Lung (tissue), 17 donors: ENCODE measurements at places on chromosomes 2 and 18.

GRCh38 chr18:35634323-35634722, 52.8 kb downstream of the GALNT1 start:
- DNase-seq: no peak

GRCh38 chr18:39435209-39435608, 1869.6 kb upstream of the CELF4 start:
- DNase-seq: no peak

- DNase-seq: no peak
Measured at GRCh38 chr2:178731300-178731699, 75.9 kb downstream of the TTN start.

- DNase-seq: no peak
Measured at GRCh38 chr2:168397629-168398028, 58.4 kb upstream of the CERS6 start.

GRCh38 chr18:79283929-79284328, 111.8 kb upstream of the NFATC1 start:
- DNase-seq: no peak

GRCh38 chr2:135960656-135961551, 24.5 kb downstream of the DARS1 start:
- DNase-seq: peak; percentile 75

- no peak for DNase-seq
Measured at GRCh38 chr2:26483516-26483915, 5.6 kb upstream of the OTOF start.

DNA sequence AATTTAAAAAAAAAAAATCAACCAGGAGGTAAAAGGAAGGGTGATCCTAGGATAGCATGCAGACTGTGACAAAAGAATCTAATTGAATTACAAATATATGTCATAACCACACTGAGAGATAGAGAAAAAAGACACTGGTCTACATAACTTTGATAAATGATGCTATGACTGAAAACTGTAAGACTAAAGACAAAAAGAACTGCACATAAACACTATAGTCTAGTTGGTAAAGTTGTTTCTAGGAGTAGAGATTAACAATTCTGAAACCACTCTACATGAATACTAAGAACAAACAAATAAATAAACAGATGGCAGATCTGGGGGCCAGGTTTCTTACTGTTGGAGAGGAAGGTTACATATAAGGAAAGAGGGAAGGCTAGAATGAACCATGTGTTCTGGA, 14.6 kb upstream of the CHAC2 start:
- DNase-seq: no peak

DNA sequence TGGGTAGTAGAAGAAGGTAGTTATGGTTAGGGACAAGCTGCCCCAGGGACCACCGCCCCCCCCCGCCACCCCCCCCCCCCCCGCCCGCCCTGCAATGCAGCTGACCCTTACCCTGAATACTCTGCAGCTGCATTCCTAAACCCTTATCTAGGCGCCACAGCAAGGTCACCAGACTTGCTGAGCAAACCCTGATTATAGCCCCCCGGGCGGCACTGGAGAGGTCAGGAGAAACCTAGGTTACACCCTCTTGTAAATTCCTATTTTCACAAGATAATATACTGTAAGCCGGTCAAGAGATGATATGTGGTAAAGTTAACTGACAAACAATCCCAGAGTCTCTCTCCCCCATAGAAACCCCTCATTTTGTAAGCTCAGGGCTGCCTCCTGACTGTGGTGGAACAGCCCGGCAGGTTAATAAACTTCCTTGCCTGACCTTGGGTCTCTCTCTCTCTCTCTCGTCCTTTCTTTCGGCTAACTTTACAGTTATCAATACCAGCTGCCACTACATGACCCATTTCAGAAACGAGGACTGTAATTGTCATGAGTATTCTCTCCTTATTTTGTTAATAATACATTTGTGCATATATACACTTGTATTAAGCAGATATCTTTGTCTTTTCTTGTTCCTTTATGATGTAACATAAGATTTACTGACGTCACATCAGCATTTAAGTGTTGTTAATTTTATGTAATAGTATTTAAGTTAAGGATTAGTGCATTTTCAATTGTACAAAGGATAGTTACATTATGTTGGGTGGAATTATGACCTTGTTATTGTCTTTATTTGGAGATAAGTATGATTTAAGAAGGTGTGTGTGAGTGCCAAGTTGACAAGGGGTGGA, 22.8 kb upstream of the SMAD4 start:
- DNase-seq: no peak

DNA sequence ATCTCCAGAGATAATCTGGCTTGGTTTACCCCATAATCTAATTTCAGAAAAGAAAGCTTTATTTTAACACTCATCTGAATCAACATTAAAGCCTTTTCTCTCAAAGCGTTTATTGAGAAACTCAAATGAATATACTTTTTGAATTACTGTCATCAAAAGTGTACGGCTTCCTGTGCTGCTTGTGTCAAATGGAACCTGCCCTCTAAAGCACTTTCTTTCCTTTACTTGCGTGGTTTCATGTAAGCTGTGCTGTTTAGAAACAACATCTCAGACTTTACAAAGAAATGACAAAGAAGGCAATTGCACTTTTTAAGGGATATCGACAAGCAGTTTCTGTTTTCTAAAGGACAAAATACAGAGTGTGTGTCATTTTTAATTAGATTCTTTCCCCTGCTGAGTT, 35.1 kb downstream of the CYBRD1 start:
- no peak for DNase-seq

GRCh38 chr2:8189316-8189715, 492.5 kb upstream of the ID2 start:
- DNase-seq: no peak

GRCh38 chr18:65215865-65216466, 534.8 kb upstream of the CDH7 start:
- no peak for DNase-seq

- no peak for DNase-seq
Measured at GRCh38 chr2:167331636-167332232, 443.5 kb downstream of the XIRP2 start.

DNA sequence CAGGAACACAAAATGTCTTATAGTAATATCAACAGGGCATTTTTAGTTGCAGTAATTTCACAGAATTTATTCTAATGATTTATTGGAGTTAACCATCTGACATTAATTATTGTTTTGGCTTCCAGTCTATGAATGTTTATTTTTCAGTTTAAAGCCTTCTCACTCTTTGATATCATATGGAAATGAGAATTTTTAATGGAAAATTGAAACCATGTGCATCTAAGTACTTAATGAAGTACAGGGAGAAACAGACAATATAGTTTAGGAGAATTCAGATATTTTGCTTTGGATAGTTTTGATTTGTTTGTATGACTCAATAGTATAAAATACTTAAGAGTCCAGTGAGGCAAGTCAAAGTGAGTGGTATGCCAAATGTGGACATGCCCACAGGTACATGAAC, 126.1 kb downstream of the OLA1 start:
- no peak for DNase-seq

DNA sequence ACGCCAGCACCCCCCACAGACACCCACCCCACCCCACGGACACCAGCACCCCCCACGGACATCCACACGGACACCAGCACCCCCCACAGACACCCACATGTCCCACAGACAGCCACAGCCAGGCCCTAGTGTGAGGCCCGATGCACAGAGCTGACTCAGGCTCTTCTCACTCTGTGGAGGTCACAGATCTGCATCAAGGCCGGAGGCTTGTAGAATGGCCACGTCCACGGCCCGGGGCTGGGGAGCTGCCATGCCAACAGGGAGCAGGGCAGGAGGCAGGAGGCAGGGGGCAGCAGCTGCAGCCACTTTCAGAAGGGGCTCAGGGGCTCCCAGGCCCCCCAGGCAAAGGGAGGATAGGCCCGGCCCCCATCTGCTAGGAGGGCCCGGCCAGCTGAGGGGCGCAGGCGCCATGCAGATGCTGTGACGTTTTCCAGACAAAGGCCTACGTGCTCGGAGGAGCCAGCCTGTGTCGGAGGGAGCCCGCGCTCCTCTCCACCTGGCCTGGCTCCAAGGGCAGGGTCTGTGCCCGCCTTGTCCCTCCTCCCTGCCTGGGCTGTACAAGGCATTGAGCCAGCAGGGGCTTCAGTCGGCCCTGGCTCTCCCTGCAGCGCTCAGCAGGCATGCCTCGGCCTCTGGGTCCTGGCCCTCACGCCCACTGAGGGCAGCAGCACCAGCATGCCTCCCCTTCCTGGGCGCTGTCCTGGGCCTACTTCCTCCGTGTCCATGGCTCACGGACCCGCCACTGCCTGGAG, 249.0 kb downstream of the TWIST2 start:
- no peak for DNase-seq

- no peak for DNase-seq
Measured at GRCh38 chr18:62721839-62722795, 6.8 kb downstream of the PHLPP1 start.

DNA sequence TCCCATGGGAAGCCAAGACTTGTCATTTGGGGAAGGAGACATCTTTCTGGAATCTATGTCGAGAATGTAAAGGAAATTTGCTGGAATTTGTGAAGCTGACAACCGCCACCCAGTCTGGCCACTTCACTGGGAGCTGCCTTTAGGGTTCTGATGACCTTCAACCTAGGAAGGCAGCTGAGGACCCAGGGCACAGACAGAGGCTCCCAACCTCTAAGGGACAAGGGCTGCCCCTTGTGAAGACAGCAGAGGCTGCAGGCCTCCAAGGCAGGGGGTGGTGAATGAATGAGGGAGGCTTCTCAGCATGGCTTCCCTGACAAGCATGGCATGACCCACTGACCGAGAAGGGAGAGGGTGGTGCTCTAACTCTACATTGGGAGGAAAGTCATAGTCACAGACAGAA, 128.9 kb upstream of the ASB18 start:
- no peak for DNase-seq

- DNase-seq: peak; percentile 68
Measured at GRCh38 chr2:109128616-109129355, at the start of gene SH3RF3. Gene SH3RF3, plus strand, starts transcription at chr2:109129205.

GRCh38 chr2:134228493-134228903, 25.4 kb upstream of the MGAT5 start:
- DNase-seq: no peak

GRCh38 chr18:24964216-24964615, 387.8 kb downstream of the ZNF521 start:
- DNase-seq: no peak

- no peak for DNase-seq
Measured at GRCh38 chr2:112257575-112257974, 2.7 kb upstream of the ZC3H8 start.

DNA sequence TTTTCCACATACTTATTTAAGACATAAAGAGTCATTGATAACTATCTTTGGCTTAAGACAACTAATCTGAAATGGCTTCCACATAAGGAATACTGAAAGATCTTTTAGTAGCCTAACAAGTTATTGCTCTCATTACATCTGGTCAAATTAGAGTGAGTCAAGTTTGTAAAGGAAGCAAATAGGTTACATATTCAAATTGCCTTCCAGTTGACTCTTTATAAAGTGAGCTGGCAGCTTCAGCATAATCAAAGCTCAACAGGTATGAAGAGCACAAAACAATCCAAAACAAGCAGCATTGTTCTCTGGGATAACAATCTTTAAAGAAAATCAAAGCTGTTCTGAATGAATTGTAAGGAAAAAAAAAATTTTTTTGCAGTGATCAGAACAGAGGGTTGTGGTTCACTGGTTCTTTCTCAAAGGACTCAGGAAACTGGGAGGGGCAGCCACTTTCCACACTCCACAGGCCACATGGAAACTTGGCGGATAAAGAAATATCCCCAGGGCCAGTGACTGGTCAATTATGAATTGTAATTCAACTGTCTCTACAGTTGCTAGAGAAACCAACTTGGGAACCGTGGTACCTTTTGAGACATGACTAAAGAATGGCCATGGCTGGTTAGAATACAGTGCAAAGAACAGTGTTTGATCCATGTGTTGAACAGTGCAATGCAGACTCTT, 369.3 kb upstream of the KCNH7 start:
- no peak for DNase-seq

- DNase-seq: no peak
Measured at GRCh38 chr2:157339965-157340655, 14.5 kb upstream of the ERMN start.

GRCh38 chr2:151869291-151869690, 41.1 kb upstream of the ARL5A start:
- no peak for DNase-seq

DNA sequence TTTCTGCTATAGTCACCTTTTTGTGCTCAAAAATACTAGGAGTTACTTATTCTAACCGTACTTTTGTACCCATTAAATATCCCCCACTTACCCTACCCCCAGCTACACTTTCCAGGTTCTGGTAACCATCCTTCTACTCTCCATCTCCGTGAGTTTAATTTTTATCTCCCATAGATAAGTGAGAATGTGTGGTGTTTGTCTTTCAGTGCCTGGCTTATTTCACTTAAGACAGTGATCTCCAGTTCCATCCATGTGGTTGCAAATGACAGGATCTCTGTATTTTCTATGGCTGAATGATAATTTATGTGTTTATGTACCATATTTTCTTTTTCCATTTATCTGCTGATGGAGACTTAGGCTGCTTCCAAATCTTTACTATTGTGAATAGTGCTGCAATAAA, 323.3 kb downstream of the ZNF804A start:
- DNase-seq: no peak

DNA sequence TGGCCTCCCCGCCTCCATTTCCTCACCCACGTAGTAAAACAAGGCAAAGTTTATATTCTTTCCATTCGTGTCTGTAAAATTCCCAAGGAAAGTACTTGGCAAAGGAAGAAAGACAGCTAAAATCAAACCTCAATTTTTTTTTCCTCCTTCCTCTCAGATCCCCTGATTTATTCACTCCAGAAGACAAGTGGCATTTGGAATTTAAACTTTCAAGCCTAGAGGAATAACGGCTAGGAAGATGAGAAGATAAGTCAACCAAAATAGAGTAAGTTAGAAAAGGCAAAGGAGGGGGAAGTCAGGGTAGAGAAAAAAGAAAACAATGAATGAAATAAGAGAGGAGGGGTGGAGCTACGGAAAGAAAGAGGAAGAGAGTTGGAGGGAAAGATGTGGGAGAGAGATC, 198.9 kb upstream of the PIK3C3 start:
- DNase-seq: no peak

DNA sequence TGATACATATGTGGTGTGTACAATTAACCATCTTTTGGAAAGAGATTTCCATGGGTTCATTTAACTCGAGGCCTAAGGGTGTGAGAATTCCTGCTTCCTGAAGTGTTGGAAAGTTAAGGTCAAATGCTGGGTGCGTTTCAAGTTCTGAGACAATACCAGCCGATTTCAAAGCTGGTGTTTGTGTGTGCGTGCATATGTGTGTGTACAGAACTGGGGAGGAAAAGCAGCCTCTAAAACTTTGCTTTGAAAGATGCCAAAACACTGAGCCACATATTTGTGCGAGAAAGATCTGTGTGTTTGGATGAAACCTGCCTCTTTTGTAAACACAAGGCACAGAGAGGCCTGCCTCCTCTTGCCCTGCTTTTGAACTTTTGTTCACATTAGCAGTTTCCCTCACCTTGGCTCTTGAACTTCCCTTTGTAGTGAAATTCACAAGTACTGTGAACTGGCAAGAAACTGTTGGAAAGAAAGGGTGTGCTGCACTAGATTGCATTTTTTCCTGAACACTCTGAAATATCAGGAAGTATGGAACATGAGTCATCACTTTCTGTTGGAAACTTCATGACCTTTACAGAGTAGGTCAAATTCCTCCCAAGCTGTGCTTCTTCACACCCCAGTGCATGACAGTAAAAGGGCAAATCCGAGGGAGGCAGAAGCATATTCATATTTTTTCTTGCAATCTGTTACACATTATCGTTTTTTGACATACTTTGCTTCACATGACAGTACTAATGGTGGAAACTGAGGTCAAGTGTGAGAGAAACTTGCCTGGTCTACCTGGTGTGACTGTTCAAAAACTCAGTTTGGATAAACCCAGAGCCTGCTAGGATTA, 20.0 kb upstream of the CAVIN2 start:
- DNase-seq: peak; percentile 85
